HT-29 (cell line): ENCODE measurements at places on chromosomes 6 and 20.

DNA sequence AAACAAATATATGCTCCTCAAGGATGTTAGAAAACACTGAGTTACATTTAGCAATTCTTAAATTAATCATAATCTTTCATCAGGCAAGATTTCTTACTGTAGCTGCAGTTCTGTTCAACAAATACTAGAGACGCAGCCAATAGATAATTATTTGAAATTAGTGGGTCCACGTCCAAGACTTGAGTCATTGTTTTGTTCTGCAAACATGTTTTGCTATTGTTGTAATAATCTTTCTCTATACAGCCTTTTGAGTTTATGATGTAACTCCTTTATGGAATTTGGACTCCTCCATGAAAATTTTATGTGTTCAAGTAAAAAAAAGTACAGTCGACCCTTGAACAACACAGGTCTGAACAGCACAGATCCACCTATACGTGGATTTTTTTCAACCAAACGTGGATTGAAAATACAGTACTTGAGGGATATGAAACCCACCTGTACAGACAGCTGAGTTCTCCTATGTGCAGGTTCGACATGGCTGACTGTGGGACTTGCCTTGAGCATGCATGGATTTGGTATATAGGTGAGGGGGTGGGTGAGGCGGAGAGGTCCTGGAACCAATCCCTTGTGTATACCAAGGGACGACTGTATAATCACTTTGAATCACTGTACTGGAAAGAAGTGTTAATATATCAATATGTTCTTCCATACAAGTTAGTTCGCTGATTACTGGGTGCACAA, 41.3 kb upstream of the SLC22A16 start:
- no peak for DNase-seq

GRCh38 chr6:131362070-131362469, 211.0 kb upstream of the ARG1 start:
- no peak for DNase-seq

- peak; percentile 20 for DNase-seq
These were observed 823.4 kb upstream of the GJE1 start for GRCh38 chr6:141309295-141309694.

DNA sequence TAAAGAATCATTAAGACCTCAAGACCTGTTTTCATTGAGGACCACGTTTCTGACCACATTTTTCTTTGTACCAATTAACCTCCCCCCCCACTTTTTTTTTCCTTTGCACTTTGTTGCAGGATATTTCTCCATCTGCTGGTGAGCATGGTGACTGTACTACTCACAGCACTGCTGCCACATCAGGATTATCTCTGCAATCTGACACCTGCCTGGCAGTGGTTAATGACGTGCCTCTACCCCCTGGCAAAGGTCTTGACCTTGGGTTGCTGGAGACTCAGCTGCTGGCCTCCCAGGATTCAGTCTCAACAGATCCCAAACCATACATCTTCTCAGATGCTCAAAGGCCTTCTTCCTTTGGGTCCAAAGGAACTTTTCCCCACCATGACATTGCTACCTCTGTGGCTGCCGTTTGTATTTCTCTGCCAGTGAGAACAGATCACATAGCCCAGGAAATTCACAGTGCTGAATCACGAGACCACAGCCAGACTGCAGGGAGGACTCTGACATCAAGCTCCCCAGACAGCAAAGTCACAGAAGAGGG, 46.6 kb upstream of the EDN3 start:
- peak; percentile 20 for DNase-seq

DNA sequence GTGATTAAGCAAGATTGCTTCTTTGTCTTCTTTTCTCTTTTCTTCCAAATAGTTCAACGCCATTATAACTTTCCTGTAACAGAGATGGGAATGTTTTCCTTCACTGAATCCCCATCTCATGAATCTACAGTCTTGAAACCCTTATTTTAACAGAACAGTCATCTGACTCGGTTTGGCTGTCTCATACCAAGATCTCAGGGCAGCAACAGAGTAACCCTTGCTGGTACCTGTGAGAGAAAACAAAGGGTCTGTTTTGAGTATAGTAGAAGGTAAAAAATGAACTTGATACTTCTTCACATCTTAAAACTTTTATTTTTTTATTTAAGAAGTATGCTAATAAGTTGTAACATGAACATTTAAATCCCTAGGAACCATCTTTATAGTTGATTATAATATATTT, 19.6 kb upstream of the DSE start:
- no peak for DNase-seq

- DNase-seq, result no peak
These were observed 44.4 kb downstream of the PACSIN1 start for GRCh38 chr6:34510299-34510698.

GRCh38 chr6:30824698-30825097, 59.6 kb upstream of the DDR1 start:
- DNase-seq, result no peak

DNA sequence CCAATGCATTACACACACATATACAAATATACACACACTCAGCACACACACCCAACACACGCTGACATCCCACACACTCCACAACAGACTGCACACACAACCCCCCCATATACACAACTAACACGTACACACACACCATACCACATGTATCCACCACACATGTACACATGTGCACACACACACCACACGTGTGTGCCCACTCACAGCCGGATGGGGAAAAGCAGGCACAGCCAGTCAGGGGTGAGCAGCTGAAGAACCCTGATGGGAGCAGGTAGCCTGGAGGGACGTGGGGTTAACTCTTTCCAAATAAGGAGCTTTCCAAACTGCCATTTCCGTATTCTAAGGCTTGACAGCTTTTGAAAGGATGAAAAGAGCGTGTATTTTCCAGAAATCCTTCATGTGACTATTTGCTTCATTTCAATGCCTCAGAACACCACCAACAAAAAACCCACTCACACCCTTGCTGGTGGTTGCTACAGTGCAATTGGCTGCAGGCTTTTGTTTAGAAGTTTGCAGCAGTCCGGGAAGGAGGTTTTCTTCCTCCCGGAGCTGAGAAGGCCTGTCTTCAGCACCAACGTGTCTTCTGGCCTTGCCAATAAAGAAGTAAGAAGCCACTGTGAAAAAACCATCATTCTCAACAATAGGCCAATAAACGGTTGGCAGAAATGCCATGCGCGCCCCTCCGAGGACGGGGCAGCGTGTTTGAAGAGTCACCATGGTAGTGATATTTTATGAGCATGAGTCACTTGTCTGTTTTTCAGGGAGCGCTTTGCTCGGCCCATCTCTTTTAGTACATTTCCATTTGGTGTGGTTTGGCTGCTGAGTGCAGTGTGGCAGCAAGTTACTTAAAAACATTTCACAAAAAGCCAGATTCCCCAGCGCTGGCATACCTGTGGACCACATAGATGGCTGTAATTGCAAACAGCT, 131.3 kb upstream of the GMDS start:
- peak; percentile 91 for DNase-seq

GRCh38 chr20:38523697-38524096, 51.1 kb downstream of the RALGAPB start:
- no peak for DNase-seq

DNA sequence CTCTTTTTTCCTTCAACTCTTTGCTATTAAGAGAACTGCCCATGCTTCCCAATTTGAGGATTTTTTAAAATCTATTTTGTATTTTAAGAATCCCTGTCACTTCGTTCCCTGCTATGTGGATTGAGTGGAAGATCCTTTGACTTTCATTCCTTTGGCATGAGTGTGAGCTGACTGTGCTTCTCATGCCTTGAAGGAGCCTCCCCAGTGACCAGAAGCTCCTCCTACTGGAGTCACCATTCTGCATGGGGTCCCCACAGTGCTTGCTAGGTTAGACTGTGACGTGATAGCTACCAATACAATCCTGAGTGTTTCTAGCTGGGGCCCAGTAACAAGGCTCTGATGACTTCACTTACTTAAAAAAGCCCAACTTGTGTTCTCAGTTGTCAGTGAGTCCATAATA, 104.4 kb upstream of the LAMP5 start:
- no peak for DNase-seq

- DNase-seq, result no peak
These were observed 154.2 kb upstream of the MLN start for GRCh38 chr6:33957892-33958525.

DNA sequence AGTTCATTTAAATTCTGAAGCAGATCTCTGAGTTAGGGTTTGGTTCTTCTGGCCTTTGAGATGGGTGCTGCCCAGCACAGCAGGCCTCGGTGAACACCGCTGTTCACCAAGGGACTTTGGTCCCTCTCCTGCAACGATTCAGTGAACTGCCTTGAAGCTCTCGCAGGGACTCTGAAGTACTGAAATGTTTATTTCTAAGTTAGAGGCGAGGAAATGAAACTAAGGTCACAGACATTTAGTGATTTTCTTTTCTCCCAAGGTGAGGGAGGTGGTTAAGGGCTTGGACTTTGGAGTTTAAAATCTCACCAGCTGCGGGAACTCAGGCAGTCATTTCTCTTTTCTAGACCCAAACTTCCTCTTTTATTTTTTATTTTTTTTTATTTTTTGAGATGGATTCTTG, 26.2 kb downstream of the E2F3 start:
- DNase-seq, result no peak

DNA sequence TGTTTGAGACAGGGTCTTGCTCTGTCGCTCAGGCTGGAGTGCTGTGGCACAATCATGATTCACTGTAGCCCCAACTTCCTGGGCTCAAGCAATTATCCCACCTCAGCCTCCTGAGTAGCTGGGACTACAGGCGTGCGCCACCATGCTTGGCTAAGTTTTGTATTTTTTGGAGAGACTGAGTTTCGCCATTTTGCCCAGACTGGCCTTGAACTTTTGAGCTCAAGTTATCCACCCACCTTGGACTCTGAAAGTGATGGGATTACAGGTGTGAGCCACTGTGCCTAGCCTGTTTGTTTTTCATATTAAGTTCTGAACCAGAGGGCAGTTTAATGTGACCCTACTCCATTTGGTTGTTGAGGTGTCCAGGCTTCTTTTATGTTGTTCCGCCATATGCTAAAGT, 194.8 kb downstream of the PLCB1 start:
- no peak for DNase-seq

GRCh38 chr6:105001906-105002305, 45.0 kb downstream of the LIN28B start:
- DNase-seq, result no peak
